ENCODE measurements at places on chromosomes 6 and 20. TPM values are rescaled to one million over a fixed set of nuclear protein-coding genes. Genes with fewer than 3 reads are reported as not detected.

Gene PACSIN1
- total RNA-seq: 0.05 TPM

Gene HEY2
- total RNA-seq: not detected

Gene SLC24A3
- 0.10 TPM for total RNA-seq

Gene TPD52L2
- 89.3 TPM for total RNA-seq

Gene BCL2L1
- total RNA-seq: 248 TPM

Gene ENPP3
- total RNA-seq: 0.35 TPM

Gene ESR1
- 0.68 TPM for total RNA-seq

Gene APOM
- total RNA-seq: 2.1 TPM

- DNase-seq: no peak
Observed at GRCh38 chr6:8006208-8006607, 58.0 kb downstream of the BLOC1S5 start.

- no peak for DNase-seq
Observed at GRCh38 chr20:39132093-39132492, 169.9 kb downstream of the DHX35 start.

DNA sequence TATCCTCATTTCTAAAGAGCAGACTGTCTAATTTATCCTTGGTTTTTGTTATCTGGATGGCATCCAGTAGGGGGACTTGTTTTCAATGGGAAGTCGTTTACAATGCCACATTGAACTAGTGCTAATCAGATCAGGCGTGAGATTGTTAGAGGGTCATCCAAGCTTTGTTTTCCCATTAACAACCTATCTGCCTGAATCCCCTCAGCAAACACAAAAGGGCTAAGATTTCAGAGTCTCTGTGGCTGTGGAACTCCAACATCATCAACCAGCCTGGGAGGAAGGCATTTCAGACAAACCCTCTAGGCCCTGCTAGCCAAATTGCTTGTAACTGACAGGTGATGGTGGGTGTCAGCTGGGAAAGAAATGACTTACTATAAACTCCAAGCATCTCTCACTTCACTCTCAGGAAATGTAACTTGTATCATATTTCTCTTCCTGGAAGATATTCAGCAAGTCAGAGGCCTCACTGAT, 47.7 kb downstream of the COL19A1 start:
- DNase-seq: no peak

DNA sequence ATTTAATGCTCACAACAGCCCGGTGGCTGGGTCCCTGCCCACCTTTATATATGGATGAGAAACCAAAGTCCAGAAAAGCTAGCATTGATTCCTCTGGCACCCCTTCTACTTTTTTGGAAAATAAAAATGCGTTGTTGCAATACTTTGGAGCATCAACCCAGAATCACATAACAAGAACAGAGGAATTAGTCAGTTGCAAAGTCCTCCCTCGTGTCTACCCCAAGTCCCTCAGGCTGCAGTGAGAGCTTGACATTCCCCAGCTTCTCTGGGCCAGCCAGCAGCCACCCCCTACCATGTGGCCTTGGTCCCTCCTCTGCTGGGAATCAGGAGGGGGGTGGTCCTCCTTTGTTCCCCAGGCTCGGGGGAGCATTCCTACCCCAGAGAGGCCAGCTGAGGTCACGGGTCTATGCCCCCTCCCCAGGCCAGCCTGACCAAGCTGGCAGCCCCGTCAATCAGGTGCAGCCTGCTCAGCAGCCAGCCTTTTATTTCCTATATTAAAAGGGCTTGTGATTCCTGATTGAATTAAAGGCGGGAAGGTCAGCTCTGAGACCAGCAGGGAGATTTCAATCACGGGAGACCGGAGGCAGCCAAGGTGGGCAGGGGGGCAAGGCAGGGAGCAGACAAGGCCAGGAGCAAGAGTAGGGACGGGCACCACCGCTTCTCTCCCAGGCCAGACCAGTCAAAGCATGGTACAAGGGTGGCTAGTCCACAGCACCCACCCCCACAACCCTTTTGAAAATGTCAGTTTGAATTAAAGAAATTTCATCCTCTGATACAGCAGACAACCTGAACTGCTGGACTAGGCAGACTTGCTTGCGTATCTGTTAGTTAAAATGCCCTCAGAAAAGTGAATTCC, 158.9 kb downstream of the MRPL14 start:
- DNase-seq: no peak

DNA sequence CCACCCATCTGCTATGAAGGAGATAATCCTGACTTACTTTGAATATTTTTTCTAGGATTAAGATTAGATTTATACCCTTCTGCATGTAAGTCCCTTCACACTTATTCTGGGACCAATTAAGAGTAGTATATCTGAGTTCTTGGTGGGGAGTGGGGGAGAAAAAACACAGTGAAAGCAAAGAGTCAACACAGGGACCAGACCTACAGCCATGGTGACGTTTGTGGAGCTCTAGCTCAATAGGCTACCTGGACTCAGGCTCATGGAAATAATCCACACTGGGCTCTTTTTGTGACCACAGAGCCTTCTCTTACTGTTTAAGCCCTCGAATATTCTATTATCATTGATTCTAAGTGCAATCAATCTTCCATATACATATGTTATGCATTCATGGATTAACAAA, 491.4 kb downstream of the LMBRD1 start:
- DNase-seq: no peak

DNA sequence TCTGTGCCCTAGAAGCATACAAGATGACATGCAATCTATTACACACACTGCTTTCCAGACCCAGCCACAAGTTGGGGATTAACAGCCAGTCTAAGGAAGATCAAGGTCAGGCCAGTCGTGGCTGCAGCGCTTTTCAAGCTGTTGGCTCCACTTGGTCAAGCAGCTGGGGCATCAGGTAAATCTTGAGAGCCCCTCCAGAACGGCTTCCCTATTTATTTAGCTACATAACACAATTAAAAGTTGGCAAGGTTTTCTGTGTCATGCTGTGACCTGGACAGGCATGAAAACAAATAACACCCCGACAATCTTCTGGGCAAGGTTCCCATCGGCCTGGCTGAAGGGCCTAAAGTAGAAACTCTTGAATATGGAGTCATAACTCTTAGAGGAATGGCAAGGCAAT, 524.3 kb downstream of the PRKN start:
- no peak for DNase-seq

- DNase-seq: no peak
Observed at GRCh38 chr20:40370800-40371199, 318.2 kb downstream of the MAFB start.

GRCh38 chr6:22366214-22366613, 69.4 kb upstream of the PRL start:
- DNase-seq: no peak

- no peak for DNase-seq
Observed at GRCh38 chr20:17407550-17407949, 123.6 kb downstream of the BFSP1 start.

- DNase-seq: no peak
Observed at GRCh38 chr20:37522260-37523011, 1.4 kb downstream of the NNAT start.

DNA sequence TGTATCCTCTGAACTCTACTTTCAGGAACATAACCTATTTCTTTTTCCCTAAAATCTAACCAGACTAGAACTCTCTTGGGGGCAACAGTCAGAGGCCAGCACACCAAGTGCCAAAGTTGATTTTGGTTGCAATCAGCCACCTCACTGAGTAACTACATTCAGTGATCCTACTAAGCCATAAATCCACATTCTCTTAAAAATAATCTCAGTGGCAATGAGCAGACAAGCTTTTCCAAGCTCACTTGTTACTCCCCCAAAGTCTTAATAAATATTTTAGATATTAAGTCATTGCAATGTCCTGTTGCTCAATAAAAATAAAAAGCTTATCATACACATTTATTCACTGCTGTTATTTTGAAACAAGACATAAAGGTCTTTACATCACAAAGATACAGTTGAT, 9.8 kb downstream of the RGS17 start:
- no peak for DNase-seq

- DNase-seq: no peak
Observed at GRCh38 chr6:135910790-135911618, 59.5 kb downstream of the PDE7B start.

DNA sequence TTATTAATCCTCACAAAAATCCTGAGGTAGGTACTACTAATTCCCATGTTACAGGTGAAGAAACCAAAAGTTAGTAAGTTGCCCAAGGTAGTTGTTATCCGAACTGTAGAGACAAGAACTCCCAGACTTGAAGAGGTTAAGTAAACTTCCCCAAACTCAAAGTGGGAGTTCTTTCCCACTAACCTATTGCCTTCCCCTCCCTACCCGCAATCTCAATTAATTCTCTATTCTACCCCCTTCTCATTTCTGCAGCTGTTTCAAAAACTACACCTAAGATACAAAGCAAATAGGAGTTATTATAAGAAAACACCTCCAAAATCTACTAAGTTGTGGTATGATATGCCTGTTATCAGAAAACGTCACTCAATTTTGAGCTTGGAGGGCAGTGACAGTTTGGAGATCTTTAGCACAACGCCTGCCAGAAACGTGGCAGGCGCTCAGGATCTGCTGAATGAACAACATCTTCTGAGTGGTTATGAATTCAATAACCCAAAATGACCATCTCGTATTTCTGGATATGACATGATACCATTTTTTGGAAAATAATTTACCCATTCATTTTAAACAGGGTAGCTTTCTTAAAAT, 7.1 kb downstream of the CSNK2A1 start:
- DNase-seq: no peak

DNA sequence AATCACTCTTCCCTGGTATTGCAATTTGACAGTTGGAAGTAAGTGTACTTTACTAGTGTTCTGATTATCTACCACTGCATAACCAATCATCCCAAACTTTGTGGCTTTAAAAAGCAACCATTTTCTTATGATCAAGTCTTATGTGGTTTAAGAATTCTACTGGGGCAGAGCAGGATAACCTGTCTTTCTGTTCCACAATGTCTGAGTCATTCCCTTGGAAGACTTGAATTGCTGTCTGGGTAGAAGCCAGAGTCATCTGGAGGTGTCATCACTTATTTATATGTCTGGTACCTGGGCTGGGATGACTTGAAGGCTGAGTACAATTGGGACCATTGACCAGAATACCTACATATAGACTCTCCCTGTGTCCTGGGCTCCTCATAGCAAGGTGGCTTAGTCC, 644.3 kb downstream of the HDGFL1 start:
- DNase-seq: no peak

GRCh38 chr6:71072508-71072907, 115.6 kb upstream of the B3GAT2 start:
- DNase-seq: no peak

- no peak for DNase-seq
Observed at GRCh38 chr20:31560746-31561598, 44.1 kb upstream of the ID1 start.

GRCh38 chr6:10722570-10722819, 375 bp upstream of the TMEM14C start:
- no peak for DNase-seq
